ENCODE measurements at places on chromosomes 2 and 18.
A peak's percentile ranks its signal among the peaks of the same experiment; 100 is the strongest.

GRCh38 chr18:31424383-31424988 lies 23.1 kb upstream of the DSG3 start:
- DNase-seq: peak; percentile 34

GRCh38 chr2:47003641-47004427 lies 88.2 kb upstream of the MCFD2 start:
- no peak for DNase-seq

- no peak for DNase-seq
These were observed 122.5 kb upstream of the HDAC4 start for GRCh38 chr2:239523147-239523953.

DNA sequence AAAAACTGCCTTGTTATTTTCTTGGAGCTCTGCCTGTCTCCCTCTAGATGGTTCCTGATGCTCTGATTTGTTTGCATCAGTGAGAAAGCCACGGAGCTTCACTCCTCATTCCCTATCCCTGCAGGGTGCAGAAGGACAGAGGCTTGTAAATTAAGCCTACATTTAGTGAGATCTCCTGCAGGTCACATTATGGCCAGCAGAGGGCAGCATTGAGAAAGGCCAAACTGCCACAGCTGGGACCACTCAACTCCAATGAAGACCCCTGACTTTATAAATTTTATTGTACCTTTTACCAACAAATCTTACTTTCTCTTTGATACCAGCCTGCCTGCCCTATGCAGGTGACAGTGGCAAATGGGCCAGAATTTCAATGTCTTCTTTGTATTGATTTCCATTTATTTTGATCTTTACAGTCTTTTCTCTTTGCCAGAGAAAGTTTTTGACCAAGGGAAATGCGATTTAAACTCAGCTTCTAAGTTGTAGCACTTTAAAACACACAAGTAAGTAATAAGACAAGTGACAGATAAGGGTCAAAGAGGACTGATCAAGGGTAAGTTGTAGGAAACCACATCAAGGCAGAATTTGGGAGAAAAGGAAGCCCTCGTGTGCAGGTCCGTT lies 1029.1 kb upstream of the KLHL29 start:
- DNase-seq: peak; percentile 23

DNA sequence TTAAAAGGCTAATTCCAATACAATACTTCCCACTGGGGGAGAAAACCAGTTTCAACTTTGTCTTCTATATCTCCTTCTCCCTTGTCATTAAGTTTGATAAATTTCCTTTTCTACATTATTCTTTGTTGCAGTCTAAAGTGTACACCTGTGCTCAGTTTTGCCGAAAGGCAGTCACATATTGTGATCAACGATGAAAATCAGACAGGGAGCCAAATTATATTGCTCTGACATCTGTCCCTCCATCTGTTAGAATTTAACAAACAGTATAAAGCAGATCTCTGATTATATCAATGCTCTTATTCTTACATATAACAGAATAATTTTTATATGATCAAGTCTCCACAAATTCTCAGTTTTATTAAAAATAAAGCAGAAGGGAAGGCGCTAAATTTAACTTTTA lies 496.7 kb downstream of the NRXN1 start:
- DNase-seq: no peak

GRCh38 chr18:54557958-54558357 lies 33.1 kb upstream of the DYNAP start:
- no peak for DNase-seq

- no peak for DNase-seq
These were observed 112.9 kb downstream of the CLIP4 start for GRCh38 chr2:29227935-29228675.
